ENCODE measurements at places on chromosomes 11 and 22.
A peak's percentile ranks its signal among the peaks of the same experiment; 100 is the strongest.

- no peak for DNase-seq
Measured at GRCh38 chr22:36505998-36506635, 723 bp downstream of the FOXRED2 start.

DNA sequence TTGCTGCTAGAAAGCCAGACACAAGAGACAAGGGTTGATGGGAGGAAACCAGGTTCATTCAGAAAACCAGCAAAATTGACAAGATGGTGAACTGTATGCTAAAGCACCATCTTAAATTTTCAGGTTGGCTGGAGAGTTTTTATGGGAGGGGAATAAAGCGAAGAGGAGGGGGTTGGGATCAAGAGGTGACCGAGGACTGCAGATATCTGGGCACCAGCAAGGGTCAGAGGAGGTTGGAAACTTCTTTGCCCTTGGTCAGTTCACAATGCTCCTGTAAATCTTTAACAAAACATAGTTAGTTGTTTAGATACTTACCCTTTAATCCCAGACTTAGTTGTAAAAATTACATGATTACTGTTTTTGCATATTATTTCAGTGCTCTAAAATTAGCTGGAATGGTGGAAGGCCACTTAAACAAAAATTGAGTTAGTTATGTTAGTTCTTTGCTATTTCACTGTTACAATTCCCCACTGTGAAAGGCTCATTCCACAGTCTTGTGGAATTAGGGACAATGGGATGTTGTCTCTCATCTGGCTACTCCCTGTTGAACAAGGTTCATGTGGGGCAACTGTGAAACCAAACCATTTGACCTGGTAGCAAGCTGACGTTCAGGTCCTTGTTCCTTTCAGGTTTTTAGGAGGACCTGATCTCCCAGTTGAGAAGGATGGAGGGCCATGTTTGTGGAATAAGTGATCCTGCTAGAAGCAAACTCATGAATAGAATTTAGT, 30.6 kb upstream of the QSER1 start:
- DNase-seq: no peak

DNA sequence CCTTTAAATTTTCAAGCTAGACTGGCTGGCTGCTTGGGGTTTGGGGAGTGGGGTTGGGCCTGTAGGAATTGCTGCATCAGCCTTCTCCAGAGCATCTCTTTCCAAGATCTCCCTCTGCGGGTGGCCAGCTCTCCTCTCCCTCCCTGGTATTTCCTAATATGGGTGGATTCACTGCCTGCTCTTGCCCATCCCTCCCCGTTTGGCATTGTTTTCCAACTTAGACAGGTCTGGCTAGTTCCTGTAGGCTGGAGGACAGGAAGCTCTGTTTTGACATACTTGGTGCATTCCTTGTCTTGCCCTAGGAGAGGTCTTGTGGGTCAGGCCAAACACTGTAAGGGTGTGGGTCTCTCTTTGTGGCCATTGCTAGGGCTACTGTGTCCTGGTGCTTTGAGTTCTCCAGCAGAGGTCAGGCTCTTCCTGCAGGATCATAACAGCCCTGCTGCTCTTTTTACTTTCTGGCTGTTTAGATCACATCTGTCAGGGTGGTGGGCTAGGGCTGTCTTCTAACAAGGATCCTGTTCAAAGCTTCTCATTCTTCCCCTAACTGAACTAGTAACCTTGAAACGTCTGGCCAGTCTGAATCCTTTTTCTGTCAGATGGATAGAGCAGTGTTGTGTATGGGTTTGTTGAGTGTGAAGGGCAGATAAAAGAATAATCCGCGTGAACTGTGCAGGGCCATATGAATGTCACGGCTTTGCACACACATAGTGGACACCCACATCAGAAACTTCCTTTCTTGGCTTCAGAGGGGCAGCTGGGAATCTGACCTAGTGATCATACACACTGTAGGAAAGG, 18.3 kb upstream of the MICALL1 start:
- peak; percentile 16 for DNase-seq

DNA sequence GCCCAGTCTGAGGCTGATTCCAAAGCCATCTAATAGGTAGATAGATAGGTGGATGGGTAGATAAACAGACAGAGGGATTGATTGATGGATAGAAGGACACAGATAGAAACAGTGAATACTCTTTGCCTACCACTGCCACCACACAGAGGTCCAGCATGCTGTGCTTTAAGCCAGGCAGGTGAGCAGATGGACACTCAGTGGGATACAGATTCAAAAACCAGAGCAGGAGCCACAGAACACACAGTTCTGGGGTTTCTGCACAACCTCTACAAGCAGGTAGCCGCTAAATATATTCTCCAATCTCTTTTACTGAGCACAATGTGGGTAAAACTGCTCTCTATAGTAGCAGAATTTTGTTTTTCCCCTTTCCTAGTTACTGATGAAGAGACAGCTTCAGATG, 20.5 kb upstream of the JHY start:
- no peak for DNase-seq

DNA sequence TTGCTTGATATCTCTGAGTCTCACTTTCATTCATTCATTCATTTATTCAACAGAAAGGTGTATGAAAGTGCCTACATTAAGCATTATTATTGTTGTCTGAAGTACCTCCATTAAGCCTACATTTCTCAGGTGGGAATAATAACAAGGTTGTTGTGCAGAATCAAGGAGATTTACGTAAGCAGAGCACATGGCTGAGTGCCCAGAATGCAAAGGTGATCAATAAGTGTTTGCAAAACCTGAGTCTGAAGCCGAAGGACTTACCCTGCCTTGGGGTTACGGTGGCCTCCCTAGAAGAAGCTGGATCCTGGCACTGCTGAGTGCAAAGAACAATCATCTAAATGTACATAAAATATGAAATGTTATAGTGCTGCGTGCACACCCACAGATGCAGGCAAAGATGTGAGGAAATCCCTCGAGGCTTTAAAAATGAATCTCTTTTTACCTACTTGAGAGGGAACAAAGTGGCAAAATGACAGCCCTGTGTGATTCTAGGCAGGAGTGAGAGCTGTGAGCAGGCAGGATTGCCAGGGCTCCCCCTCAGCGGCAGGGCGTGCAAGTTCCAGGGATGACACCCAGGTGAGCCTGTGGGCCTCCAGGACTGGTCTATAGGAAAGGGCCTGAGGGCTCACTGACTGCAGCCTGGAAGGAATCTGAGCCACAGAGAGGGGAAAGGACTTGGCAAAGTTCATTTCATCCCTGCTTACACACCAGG, 133.1 kb upstream of the TBCEL start:
- DNase-seq: no peak

GRCh38 chr22:21946262-21946925, 6.3 kb downstream of the PPM1F start:
- DNase-seq: no peak

- DNase-seq: no peak
Measured at GRCh38 chr11:12053606-12054361, 45.4 kb upstream of the DKK3 start.
